NCI-H1092 (cell line): ENCODE measurements at places on chromosomes 1 and 21.
A peak's percentile ranks its signal among the peaks of the same experiment; 100 is the strongest.

DNA sequence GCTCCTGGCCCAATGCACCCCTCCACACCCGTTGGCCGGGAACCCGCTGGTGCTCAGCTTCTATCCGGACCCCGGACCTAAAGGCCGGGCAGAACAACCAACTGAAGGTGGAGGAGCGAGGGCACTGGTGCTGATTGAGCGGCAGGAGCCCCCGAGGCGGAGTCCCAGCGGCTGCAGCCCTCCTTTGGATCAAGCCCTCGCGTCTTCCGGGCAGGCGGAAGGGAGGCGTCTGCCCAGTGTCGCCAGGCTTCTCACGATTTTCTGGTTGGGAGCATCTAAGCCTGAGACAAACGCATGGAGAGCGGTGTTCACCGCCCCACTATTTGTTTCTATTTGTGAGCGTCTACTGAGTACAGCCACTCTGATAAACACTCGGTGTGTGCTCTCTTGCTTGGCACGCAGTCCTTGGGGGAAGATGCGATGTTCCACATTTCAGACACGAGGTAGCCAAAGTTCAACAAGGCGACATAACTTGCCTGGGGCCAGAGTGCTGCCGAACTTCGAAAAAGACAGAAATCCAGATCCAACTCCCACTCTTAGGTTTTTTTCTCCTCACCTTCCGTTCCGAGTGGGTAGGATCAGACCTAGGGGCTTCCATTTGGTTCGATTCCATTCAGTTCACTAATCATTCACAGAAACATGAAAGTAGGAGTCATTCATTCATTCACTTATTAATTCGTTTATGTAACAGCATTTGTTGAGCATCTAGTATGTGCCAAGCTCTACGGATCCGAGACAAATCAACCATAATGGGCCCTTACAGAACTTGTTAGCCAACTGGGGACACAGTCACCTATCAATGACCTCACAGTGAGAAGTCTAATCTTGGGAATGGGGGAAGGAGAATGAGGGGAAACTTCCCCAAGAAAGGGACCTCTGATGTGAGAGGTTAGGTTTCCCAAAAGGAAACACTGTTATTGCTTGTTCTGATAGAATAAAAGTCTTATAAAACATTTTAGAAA is 4.9 kb upstream of the DMRTA2 start:
- no peak for DNase-seq

- DNase-seq = no peak
These were observed 42.6 kb downstream of the FAF1 start for GRCh38 chr1:50917138-50918137.

DNA sequence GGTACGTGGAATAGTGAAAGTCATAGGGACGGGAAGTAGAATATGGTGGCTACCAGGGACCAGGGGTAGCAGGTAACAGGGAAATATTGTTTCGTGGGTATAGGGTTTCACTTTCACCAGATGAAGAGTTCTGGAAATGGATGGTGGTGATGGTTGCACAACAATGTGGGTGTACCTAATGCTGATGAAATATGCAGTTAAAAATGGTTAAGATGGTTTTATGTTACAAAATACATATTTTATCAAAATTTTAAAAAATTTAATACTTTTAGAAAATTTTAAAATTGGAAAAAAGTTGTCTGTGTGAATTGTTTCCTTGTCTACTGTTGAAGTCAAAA is 55.5 kb upstream of the TLR5 start:
- no peak for DNase-seq

GRCh38 chr1:9069326-9070100 is at the start of gene SLC2A5:
TSS of gene SLC2A5 (minus strand) at chr1:9069635. CDS start at chr1:9069536, 99 bp downstream.
- peak; percentile 58 for DNase-seq

- DNase-seq = no peak
These were observed 5.8 kb downstream of the UBE2U start for GRCh38 chr1:64209221-64209620.

GRCh38 chr1:47651311-47652089 is 213.7 kb downstream of the FOXD2 start:
- DNase-seq = no peak
